ENCODE measurements at places on chromosomes 2 and 18.

DNA sequence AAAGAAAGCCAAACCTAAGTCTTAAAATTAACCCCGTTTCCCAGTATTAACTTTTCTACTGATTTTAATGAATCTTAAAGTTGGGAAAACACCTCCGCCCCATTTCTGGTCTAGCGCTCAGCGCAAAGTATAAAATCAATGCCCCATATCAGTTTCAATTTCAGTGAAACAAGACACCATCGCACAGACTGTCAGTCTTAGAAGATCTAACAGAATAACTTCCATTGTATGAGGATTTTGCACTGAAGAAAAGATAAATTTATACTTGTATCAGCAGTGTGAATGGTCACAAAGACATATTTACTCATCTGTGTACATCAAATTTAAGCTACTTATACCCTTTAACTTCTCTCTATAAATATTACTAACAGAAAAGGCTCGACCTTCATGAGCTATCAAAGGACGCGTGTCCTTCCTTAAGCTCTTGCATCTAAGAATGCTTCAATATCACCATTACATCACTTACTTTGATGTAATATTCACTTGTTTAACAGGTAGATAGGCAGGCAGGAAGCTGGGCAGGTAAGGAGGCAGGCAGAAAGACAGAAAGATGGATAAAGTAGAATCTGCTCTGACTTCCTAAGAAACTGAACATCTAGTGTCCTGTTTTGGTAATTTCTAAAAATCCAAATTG, 183.0 kb downstream of the TCF4 start:
- DNase-seq, result no peak

GRCh38 chr2:10985260-10985659, 73.5 kb downstream of the KCNF1 start:
- DNase-seq, result no peak

DNA sequence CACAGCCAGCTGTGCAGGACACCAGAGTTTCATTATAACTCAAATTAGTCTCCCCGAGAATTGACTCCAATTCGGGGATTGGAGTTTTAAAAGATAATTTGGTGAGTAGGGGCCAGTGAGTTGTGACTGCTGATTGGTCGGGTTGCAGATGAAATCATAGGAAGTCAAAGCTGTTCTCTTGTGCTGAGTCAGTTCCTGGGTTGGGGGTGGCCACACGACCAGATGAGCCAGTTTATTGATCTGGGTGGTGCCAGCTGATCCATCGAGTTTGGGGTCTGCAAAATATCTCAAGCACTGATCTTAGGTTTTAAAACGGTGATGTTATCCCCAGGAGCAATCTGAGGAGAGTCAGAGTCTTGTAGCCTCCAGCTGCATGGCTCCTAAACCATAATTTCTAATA, 82.7 kb upstream of the SLC66A3 start:
- DNase-seq, result no peak

- no peak for DNase-seq
These were observed 10.7 kb upstream of the IL1RL2 start for GRCh38 chr2:102176172-102176571.

DNA sequence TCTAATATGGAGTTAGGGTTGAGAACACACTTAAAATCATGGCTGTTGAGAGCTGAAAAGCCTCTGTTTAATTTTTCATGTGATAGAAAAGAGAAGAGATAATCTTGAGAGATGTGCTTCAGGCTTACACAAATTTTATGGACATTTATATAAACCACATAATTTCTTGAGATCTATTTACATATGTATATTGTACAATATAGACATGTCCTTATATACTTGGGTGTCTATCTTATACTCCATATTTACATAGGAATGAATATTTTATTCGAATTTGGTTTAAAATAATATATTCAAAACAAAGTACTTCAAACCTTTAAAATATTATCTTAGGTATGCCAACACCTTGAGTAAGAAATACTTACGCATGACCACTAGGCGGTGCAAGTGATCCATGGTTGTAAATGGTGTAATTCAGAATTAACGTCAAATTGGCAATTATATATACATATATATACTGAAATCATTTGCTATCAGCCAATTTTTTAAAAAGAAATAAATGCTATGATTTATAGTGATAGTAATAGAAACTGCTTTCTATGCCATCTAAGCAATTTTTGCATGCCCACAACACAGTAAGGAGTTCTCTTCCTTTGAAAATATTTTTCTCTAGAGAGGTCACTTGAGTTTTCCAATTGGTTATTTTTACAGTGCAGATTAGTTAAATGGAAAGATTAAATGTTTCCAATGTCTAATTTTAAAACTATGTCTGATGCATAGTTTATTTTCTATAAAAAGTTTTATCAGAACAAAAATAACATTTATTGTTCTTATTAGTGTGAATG, 37.6 kb upstream of the SPAG16 start:
- DNase-seq, result no peak

- no peak for DNase-seq
These were observed 19.2 kb downstream of the ATOH8 start for GRCh38 chr2:85772841-85773491.

DNA sequence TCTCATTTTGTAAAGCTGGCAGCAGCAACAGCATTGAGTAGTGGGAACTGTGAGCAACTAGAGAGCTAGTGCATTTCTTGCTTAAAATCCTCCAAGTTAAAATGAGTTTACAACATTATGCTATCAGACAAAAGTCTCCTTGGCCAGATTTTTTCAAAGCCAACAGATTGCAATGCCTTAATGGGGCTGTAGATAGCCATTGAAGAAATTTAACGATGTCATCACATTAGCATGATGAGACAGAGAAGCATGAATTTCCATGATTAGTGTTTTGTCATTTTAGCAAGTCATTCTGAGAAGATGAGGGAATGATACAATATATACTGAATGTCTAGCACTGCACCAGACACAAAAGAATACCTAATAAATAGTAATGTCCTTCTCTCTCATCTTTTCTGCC, 307.5 kb upstream of the REG3G start:
- DNase-seq, result no peak

GRCh38 chr2:202660796-202661195, 26.0 kb downstream of the FAM117B start:
- no peak for DNase-seq

DNA sequence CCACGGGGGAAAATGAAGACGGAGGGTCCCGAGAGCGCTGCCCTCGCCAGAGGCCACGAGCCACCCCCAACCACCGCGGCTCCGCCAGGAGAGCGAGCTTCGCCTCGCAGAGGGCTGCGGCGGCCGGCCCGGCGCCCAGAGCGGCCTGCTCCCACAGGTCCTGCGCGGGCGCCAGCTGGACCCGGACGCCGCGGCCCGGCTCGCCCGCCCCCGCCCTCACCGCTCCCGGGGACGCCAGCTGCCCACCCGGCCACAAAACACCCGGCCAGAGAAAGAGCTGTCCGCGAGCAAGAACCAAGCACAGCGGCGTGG, 709 bp downstream of the PTPN2 start:
- no peak for DNase-seq

GRCh38 chr2:100745604-100746003, 74.3 kb upstream of the NPAS2 start:
- no peak for DNase-seq

- no peak for DNase-seq
These were observed 189.9 kb upstream of the PGAP1 start for GRCh38 chr2:197116306-197116879.

DNA sequence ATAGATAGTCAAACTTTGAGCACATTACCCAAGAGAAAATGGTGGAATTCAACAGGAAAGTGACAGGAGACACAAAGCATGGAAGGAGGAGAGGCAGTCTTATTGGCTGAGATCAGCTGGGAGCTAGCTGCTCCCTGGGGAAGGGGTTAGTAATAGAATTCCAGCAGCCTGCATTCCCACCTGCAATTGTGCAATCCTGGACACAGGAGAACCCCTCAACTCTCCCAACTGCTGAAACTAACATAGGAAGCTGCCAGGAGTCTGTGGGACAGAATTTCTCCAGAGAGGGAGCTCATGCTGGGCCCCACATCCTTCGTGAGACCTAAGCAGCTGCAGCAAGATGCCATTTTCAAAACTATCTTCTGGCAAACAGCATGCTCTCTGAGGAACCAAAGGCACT, 69.8 kb upstream of the ACVR1C start:
- DNase-seq, result no peak

DNA sequence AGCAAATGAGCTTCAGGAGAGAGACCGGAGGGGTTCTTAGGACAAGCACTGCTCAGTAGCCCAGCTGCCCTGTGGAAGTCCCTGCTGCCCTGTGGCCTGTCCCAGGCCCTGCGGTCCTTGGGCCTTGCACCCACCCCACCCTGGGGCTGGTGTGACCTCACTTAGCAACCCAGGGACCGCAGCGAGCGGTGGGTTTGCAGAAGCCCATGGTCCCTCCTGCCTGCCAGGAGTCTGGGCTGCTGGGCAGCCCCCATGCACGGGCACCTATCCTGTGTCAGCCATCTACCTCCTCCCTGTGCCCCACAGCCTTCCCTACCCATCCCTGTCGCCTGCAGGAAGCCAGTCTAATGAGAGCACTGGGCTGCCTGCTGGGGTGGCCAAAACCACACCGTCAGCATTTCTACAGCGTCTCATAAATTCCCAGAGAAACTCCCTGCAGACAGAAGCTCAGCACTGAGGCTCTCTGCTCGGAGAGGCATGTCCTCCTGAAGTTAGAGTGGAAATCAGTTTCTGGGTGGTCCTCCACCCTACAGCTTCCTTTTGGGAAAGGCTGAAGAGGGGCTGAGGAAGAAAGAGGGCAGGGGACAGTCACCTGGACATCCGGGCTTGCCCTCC, 231.1 kb upstream of the HS6ST1 start:
- no peak for DNase-seq

DNA sequence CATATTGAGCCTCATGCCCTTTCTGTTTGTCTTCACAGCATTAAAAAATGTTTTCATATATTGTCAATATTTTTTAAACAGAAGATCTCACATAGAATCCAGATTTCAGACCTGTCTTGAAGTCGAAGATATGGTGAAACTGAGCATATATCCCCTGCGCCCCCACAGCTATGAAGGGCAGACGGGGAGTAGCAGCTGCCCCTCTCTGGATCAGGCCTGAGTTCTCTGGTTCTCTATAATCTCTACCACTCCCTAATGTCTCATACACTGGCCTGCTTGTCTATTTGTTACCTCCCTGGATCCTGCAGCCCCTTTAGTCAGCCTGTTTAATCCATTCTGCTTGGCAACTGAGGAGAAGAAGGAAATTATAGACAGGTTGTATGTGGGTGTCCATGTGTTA, 122.4 kb downstream of the LNPK start:
- DNase-seq, result no peak

DNA sequence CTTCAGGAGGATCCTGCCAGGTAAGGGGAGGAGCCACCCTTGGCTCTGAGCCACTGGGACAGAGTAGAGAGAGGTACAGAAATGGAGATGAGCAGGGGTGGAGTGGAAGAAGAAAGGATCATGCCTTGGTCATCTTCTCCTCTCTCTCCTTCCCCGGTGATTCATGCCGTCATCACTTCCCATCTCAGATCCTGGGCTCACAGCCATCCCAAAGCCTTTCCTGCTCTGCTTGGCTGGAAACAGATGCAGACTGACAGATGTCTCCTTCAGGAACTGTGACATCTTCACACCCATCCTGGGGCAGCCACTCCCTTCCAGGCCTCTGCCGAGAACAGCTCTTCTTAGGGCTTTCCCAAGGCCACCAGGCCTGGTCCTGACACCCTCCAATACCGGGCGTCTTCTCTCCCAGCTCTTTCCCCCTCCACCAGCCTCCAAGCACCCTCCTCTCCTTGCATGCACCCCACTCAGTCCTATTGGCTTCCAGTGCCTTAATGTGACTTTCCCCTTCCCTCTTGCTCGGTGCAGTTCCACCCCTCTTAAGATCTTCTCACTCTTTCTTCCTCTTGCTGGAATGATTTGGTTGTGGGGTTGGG, 58.3 kb upstream of the TNP1 start:
- no peak for DNase-seq

DNA sequence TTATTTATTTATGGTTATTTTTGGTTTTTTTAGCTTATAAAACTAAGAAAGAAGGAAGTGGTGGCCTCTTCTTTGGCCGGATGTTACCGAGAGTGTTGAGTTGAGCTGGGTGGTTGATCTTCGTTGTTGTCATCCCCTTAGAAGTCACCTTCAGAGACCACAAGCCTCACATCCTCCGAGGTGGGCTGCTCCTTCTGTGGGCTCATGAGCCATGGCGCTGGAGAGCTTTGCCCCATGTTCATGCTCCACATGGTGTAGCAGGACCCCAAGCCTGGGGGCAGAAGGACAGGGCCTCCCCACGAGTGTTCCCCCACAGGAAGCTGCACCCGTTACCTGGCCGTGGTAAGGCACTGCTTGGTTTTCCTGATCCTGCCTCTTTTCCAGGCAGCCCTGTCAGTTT, 23.4 kb downstream of the SNTG2 start:
- no peak for DNase-seq

- DNase-seq, result no peak
These were observed 849 bp upstream of the ITGB6 start for GRCh38 chr2:160200921-160201320.

DNA sequence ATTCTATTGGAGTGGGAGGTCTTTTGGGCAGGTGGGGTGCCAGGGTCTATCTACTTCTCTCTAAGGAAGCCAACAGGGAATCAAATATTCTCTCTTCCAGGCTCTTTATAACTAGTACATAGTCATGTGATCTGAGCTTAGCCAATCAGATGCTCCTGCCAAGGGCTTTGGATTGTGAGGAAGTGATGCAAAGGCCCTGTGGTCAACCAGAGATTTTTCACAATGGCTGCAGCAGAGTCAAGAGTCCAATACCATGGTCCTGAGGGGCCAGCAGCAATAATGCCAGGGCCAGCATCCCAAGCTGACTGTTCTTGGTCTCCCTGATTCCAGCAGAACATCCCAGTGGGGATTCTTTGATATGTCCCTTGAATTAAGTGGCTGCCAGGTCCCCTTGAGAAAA, 8.4 kb upstream of the C2orf72 start:
- DNase-seq, result no peak

DNA sequence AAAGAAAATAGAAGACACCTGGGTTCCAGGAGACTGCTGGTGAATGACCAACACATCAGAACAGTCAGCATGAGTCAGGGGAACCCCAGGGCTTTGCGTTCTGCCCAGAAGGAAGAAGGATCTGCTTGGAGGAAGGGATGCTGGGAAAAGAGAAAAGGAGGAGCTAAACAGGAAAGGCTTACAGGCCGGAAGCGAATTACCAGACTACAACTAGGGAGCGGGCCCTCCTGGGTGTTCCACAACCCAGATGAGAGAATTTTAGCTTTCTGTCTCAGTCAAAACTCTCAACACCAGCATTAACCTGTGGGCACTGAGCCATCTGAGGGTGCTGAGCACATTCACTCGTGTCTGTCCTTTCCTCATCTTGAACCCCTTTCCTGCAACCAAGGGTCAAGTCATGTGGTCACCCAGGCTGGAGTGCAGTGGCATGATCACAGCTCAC, 19.2 kb downstream of the CDC42EP3 start:
- no peak for DNase-seq

Measured in HuH-7 (cell line).